ENCODE measurements at places on chromosomes 7 and 10. TPM values are rescaled to one million over a fixed set of nuclear protein-coding genes. Genes with fewer than 3 reads are reported as not detected.
A peak's percentile ranks its signal among the peaks of the same experiment; 100 is the strongest.

GRCh38 chr7:15922002-15922401 lies 235.5 kb upstream of the MEOX2 start:
- DNase-seq: no peak

- peak; percentile 44 for DNase-seq
These were observed 238.3 kb upstream of the NFE2L3 start for GRCh38 chr7:25913598-25914224.

The GPR146 gene
- 2.4 TPM for total RNA-seq

DNA sequence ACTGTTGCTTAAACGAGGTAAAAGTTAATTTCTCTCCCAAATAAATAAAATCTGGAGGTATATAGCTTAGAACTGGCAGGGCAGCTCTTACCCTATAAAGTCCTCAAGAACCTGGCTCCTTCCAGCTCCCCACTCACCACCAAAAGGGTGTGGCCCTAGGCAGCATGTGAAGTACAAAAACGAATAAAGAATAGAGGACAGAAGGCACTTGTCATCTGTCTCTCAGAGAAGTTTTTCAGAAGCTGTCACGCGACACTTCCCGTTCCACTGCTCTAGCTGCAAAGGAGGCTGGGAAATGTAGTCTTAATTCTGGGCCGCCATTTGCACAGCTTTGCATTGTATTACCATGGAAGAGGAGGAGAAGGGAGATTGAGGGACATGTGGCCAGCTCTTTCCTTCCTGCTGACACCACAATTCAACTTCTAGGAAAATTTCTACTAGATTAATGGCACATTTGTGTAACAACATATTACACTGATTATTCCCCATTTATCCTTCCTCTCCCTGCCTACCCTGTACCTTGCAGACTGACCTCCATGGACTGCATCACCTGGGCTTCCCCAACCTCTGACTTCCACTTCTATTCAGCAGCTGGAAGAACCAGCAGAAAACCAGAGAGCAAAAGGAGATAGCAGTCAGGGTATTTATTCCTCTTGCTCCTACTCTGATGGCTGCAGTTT lies 62.2 kb downstream of the CCDC71L start:
- DNase-seq: peak; percentile 81
